ENCODE measurements at places on chromosomes 13 and 19.

DNA sequence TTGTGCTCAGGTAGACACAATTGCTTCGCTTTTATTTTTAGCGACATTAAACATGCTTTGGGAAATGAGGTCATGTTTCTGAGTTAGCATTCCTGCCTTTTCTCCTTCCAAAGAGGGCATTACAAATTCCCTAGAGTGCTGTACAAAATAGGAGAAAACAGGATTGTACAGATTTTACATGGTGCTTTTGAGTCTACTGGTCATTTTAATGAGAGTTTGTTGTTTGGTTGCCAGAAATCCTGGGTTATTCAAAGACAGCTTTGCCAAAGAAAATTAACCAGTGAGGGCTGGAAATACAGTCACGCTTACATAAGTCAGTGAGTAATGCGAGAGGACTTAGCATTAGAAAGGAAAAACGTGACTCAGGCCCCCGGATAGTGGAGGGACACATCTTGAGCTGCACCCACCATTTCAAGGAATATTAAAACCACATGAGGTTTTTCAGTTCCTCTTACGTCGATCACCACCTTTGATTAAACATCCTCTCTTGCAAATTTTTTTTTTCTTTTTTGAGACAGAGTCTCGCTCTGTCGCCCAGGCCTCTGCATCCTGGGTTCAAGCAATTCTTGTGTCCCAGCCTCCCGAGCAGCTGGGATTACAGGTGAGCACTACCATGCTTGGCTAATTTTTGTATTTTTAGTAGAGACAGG is 55.4 kb downstream of the SACS start:
- peak; percentile 34 for DNase-seq

DNA sequence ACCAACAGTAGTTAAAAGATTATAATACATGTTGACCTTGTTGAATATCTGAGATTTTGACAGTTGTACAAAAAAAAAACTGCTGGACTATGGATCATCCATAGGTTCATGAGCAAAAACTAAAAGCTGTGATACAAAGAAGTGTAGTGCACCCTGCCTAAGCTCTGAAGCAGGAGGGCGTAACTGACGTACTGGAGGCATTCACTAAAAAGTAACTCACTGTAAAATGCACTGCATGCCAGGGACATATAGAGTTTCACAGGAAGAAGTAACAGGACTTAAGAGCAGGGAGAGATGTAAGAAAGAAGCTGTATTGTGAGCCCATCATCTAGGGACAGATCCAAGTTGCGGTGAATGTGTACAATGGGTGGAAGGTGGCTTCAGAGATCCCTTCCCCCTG is 177.9 kb downstream of the IRS2 start:
- DNase-seq: no peak

DNA sequence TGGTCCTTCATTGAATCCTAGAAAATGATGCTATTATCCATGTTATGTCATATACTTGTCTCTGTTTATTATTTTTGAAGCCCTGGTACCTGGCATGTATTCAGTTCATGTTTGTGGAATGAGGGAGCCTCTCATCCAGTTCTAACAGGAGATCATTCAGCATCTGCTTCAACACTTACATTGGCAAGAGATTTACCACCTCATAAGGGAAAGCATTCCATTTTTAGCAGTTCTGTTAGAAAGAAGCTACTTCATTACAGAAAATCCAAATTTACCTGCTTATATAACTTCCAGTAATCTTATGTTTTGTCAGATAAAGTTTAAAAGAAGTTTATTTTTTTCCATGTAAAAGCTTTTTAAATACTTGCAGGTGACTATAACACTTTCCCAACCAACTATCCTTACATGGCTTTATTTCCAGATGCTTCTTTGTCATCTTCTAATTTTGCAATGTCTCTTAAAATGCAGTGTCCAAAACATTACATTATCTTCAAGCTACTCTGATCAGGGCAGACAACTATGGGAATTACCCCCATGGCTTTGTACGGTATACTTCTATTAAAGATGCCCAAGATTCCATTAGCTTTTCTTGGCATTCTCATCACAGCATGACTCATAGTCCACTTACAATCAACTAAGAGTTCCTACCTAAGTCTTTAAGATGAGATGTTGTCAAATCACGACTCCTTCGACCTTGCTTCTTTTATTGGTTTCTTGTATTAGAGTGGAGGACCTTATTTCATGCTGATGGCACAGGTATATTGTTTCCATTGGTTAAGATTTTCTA is 262.1 kb downstream of the PCDH9 start:
- no peak for DNase-seq

DNA sequence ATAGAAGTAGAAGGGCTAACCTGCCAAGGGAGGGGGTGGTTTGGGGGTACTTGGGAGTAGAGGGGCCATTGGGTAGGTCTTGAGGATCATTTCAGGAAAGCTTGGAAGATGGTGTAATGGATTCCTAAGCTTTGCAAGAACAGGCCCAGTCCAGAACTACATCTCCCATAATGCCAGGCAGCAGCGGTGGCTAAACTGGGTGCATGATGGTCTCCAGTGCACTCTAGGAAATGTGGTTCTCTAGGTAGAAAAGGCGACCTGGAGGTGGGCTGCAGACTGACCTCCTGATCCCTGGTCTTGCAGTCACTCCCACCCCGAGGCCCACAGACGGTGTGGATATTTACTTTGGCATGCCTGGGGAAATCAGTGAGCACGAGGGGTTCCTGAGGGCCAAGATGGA is 3.8 kb downstream of the APLP1 start:
- no peak for DNase-seq

GRCh38 chr19:9848060-9848459 is 12.9 kb downstream of the PIN1 start:
- no peak for DNase-seq

- no peak for DNase-seq
Measured at GRCh38 chr19:55058781-55059610, 4.0 kb downstream of the RDH13 start.

- DNase-seq: no peak
Measured at GRCh38 chr13:33992881-33993336, 175.0 kb downstream of the RFC3 start.

GRCh38 chr19:51272183-51272810 is 21.4 kb downstream of the SIGLECL1 start:
- DNase-seq: peak; percentile 45

GRCh38 chr13:53105477-53105876 is 76.9 kb downstream of the OLFM4 start:
- DNase-seq: no peak

GRCh38 chr19:47485210-47485609 is 1.2 kb upstream of the KPTN start:
- DNase-seq: no peak
